ENCODE measurements at places on chromosomes 12 and 14.

GRCh38 chr14:60184146-60184904 is 19.1 kb upstream of the DHRS7 start:
- no peak for DNase-seq

- no peak for DNase-seq
Measured at GRCh38 chr14:96162265-96162664, 42.4 kb upstream of the BDKRB2 start.

GRCh38 chr12:68884251-68884650 is 48.7 kb downstream of the CPM start:
- DNase-seq = no peak

DNA sequence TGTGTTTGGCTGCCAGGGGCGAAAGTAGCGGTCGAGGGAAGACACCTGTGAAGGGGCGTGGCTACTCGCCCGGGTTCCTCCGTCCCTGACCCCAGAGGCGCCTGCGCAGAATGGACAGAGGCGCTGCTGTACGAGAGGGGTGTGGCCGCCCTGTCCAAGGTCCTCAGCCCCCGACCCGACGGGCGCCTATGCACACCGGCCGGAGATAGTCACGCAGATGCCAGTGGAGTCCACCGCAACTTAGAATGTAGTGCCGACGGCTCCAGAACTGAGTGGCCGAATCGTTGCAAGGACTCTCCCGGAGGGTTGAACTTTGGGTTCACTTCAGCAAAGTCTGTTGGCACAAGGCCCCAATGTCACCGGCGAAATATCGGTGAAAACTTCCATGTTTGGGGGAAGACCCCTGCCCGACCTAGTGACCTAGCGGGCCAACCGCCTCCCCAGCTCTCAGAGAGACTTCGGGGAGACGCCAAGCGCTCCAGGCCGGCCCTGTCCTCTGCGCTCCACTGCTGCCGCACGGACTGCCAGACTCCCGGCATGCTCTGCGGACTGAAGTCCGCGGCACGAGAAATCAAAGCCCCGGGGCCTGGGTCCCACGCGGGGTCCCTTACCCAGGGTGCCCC is 541 bp upstream of the RNU6-7 start:
- peak; percentile 25 for DNase-seq
